ENCODE measurements at places on chromosomes 7 and 10. TPM values are rescaled to one million over a fixed set of nuclear protein-coding genes. Genes with fewer than 3 reads are reported as not detected.
A peak's percentile ranks its signal among the peaks of the same experiment; 100 is the strongest.

DNA sequence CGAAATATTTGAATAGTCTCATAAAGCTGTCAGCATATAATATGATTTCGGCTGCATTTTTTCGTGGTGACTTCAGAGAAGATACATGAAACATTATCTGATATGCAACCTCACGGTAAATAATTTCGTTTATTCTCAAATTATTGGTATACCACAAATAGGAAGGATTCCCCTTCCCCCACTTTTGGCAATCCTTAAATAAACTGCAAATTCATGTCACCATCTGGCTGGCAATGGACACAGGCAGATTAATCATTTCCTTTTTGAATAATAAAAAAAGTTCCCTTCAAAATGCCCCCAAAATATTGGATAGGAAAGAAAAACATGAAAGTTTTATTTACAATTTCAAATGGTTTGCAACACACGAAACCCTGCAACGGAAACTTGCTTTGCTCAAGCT, 234.5 kb upstream of the MEOX2 start:
- no peak overlapping the region for H3K27ac ChIP-seq
- no peaks in the 10 kb centered on the region for H3K36me3 ChIP-seq
- H3K4me3 ChIP-seq: no peak overlapping the region
- peaks cover 30% of the 10 kb centered on the region for H3K4me1 ChIP-seq

DNA sequence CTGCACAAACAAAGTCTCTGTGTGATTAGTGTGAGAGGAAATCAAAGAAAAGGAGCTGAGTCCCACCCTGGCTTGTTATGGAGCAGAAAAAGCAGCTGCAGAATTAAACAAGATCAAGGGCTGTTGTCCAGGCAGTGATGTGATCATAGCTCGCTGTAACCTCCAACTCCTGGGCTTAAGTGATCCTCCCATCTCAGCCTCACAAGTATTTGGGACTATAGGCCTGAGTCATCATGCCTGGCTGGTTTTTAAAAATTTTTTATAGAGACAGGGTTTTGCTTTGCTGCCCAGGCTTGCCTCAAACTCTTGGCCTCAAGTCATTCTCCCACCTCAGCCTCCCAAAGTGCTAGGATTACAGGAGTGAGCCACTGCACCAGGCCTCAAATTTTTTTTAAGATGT, 88.9 kb downstream of the IPMK start:
- H3K4me1 ChIP-seq: no peaks in the 10 kb centered on the region
- H3K27me3 ChIP-seq: 0 out of 2 replicates have a peak, but pooled peaks cover 3% of the 10 kb centered on the region
- H3K36me3 ChIP-seq: no peaks in the 10 kb centered on the region
- H3K4me3 ChIP-seq: no peak overlapping the region
- peak; percentile 25 for DNase-seq

GRCh38 chr10:74738052-74738451, 88.3 kb upstream of the KAT6B start:
- no peaks in the 10 kb centered on the region for H3K36me3 ChIP-seq
- no peaks in the 10 kb centered on the region for H3K4me1 ChIP-seq
- no peaks in the 10 kb centered on the region for H3K27me3 ChIP-seq
- no peak for DNase-seq
- H3K27ac ChIP-seq: no peak overlapping the region
- H3K4me3 ChIP-seq: no peak overlapping the region

- no peaks in the 10 kb centered on the region for H3K4me1 ChIP-seq
- H3K36me3 ChIP-seq: no peaks in the 10 kb centered on the region
- no peak for DNase-seq
- no peak overlapping the region for H3K27ac ChIP-seq
Measured at GRCh38 chr10:122531261-122531660, 29.3 kb upstream of the DMBT1 start.

- DNase-seq: no peak
- H3K4me3 ChIP-seq: no peak overlapping the region
- H3K27ac ChIP-seq: peak overlapping the region; percentile 57
Measured at GRCh38 chr7:116573541-116573940, 48.7 kb downstream of the CAV1 start.

DNA sequence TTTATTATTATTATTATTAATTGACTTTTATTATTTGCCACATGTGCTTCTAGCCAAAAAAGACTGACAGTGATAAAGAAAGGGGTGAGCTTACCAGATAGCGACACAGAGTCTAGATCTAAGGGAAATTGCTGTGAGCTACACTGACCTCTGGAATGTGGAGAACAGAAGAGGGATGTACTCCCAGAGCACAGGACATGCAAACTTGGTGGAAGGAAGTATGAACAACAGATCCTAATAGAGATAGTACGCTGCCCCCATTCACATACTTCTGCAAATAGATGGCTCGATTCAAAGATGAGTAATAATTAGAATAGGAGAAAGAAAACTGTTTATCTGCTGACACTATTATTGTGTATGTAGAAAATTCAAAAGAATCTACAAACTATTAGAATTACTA, 109.3 kb upstream of the HPS1 start:
- peaks cover 18% of the 10 kb centered on the region for H3K4me1 ChIP-seq
- no peaks in the 10 kb centered on the region for H3K27me3 ChIP-seq
- peak; percentile 50 for DNase-seq
- no peak overlapping the region for H3K4me3 ChIP-seq
- H3K27ac ChIP-seq: no peak overlapping the region

SAMD9 gene
- total RNA-seq: 26.2 TPM

CAMK1D gene
- 0.13 TPM for total RNA-seq

SGMS1 gene
- 71.3 TPM for total RNA-seq
